ENCODE measurements at places on chromosomes 2 and 18. TPM values are rescaled to one million over a fixed set of nuclear protein-coding genes. Genes with fewer than 3 reads are reported as not detected.

Gene STPG4
- total RNA-seq, result 0.20 TPM

Gene CD226
- total RNA-seq, result 95.4 TPM

DNA sequence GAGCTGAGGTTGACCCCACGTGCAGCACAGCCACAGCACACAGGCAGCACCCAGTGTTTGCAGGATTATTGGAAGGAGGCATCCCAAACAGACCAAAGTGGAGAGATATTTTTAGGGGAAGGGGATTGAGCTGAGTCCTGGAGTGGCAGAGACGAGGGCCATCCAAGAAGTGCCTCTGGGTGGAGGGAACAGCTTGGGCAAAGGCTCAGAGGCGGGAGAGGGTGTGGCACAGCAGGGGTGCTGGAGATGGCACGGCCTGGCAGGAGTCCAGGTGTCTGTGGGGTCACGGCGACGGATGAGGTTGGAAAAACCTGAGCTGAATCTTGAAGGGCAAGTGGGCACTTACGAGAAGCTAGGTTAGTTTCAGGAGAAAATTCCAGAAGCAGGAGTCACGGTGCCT lies 60.6 kb downstream of the INHBB start:
- H3K4me1 ChIP-seq, result no peaks in the 10 kb centered on the region
- no peak for DNase-seq
- H3K36me3 ChIP-seq, result no peaks in the 10 kb centered on the region
- peaks cover 8% of the 10 kb centered on the region for H3K27me3 ChIP-seq
- no peak overlapping the region for H3K27ac ChIP-seq
- no peak overlapping the region for H3K4me3 ChIP-seq

Gene CRYGC
- total RNA-seq, result not detected

Gene DLGAP1
- total RNA-seq, result not detected

Gene SOX11
- not detected for total RNA-seq

Gene HRH4
- total RNA-seq, result not detected

GRCh38 chr2:219484343-219485200 lies 14.1 kb upstream of the GMPPA start:
- no peaks in the 10 kb centered on the region for H3K36me3 ChIP-seq
- H3K27me3 ChIP-seq, result peaks cover 54% of the 10 kb centered on the region
- no peak for DNase-seq

DNA sequence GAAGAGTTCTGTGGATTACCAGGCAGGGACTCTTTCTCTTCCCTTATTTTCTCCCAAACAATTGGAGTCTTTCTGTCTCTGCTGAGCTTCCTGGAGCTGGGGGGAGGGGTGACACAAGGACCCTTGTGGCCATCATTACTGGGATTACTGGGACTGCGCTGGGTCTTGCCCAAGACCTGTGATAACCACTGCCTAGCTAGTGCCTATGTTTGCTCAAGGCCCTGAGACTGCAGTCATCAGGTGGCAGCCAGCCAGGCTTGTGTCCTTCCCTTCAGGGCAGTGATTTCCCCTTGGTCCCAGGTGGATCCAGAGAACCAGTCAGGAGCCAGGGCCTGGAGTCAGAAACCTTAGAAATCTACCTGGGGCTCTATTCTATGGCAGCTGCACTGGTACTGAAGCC lies 355.6 kb downstream of the PARD3B start:
- H3K4me1 ChIP-seq, result peaks cover 7% of the 10 kb centered on the region
- no peaks in the 10 kb centered on the region for H3K27me3 ChIP-seq
- no peak overlapping the region for H3K4me3 ChIP-seq
- no peak for DNase-seq

DNA sequence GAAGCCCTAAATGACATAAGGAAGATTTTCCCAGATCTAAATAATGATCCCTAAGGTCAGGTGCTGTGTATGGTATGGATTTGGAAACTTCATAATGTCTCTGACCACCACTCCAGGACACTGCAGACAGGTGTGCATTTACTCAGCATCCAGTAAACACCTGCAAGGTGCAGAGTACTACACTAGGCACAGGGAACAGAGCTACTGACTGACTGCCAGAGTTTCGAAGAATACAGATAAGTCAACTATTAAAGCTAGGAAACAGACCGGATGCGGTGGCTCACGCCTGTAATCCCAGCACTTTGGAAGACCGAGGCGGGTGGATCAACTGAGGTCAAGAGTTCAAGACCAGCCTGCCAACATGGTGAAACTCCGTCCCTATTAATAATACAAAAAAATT lies 65.0 kb downstream of the ATP8B1 start:
- H3K36me3 ChIP-seq, result peaks cover 9% of the 10 kb centered on the region
- H3K4me1 ChIP-seq, result no peaks in the 10 kb centered on the region
- H3K27me3 ChIP-seq, result no peaks in the 10 kb centered on the region
